DMS53 (cell line): ENCODE measurements at places on chromosomes 16 and 17.

DNA sequence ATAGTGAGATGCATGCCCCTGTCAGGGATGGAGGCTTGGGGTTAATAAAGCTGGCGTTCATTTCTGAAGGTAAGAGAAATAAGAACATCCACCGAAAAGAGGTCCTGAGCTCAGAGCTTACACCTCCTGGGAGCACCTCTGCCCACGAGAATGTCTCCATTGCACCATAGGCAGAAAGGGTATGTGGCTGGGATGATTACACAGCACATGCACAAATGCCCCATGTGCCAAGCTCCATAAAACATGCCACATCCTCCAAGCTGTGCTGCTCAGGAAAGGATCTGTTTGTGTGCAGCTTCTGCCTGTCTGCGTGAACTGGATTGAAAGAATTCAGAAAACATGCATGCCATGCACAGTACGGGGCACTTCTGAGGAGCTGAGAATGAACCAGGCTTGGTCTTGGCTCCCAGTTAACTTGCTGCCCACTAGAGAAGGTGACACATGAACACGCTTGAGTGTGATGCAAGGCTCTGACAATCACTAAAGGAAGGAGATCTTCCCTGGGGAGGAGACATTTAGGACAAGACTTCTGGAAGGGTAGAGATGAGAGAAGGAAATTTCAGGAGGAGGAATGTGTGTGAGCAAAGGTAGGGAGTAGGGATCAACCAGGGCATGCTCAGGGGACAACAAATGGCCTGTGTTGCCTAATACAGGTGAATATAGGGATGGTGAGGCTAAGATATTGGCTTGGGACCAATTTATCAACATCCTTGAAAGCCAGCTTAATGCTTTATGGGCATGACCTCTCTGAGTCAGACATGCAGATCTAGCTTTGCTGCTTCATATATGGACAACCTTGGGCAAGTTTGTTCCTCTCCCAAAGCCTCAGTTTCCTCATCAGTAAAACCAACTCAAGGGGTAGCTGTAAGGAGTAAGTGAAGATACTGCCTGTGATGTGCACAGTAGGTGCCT lies 32.0 kb upstream of the SMPD3 start:
- DNase-seq, result no peak

DNA sequence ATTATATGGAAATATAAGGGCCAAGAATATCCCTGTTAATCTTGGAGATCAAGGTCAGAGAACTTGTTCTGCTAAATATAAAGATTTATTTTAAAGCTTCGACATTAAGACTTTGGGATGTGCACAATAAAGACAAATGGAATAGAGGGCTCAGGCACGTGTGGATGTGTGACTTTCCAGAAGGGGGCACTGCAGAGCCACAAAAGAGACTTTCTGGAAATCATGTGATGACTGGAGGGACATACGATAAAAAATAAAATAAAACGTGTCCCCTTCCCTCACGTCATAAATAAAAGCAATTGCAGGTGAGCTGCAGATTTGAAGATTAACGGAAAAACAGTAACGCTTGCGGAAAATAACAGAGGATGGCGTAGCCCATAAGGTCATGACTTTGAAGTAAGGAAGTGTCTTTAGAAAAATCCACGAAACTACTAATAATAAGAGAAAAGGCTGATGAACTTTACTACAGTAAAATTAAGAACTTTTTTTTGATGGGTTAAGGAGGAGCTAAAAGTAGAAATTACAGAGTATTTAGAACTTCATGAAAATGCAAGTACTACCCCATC lies 9.4 kb upstream of the ENGASE start:
- DNase-seq, result peak; percentile 41

GRCh38 chr16:15741207-15741871 lies 91.3 kb downstream of the NDE1 start:
- no peak for DNase-seq

- DNase-seq, result no peak
Observed at GRCh38 chr17:45336390-45337182, 19.8 kb upstream of the MAP3K14 start.
